ENCODE measurements at places on chromosomes 4 and X. TPM values are rescaled to one million over a fixed set of nuclear protein-coding genes. Genes with fewer than 3 reads are reported as not detected.

The UGT2B15 gene
- total RNA-seq = not detected

The BEX5 gene
- 3.3 TPM for total RNA-seq

The NLRP2B gene
- 0.06 TPM for total RNA-seq

The SORBS2 gene
- 61.0 TPM for total RNA-seq

The SPANXA2 gene
- total RNA-seq = not detected

The FRG2 gene
- total RNA-seq = not detected

The PAK3 gene
- total RNA-seq = 4.3 TPM

The GLOD5 gene
- 0.76 TPM for total RNA-seq

The ABCG2 gene
- 11.2 TPM for total RNA-seq

The AR gene
- total RNA-seq = 7.4 TPM

The NDNF gene
- 35.4 TPM for total RNA-seq

The GCNA gene
- total RNA-seq = 2.6 TPM

The WDFY3 gene
- total RNA-seq = 220 TPM

The GSPT2 gene
- total RNA-seq = 9.0 TPM

The MAGEB1 gene
- total RNA-seq = not detected

The SLC9B1 gene
- 5.0 TPM for total RNA-seq

The MID1 gene
- total RNA-seq = 34.6 TPM

The NXF2B gene
- 0.12 TPM for total RNA-seq
